Kidney tubule cell (primary cell): ENCODE measurements at places on chromosomes 2 and 18.
A peak's percentile ranks its signal among the peaks of the same experiment; 100 is the strongest.

GRCh38 chr2:102489646-102490045, 16.6 kb downstream of the SLC9A4 start:
- DNase-seq = no peak

DNA sequence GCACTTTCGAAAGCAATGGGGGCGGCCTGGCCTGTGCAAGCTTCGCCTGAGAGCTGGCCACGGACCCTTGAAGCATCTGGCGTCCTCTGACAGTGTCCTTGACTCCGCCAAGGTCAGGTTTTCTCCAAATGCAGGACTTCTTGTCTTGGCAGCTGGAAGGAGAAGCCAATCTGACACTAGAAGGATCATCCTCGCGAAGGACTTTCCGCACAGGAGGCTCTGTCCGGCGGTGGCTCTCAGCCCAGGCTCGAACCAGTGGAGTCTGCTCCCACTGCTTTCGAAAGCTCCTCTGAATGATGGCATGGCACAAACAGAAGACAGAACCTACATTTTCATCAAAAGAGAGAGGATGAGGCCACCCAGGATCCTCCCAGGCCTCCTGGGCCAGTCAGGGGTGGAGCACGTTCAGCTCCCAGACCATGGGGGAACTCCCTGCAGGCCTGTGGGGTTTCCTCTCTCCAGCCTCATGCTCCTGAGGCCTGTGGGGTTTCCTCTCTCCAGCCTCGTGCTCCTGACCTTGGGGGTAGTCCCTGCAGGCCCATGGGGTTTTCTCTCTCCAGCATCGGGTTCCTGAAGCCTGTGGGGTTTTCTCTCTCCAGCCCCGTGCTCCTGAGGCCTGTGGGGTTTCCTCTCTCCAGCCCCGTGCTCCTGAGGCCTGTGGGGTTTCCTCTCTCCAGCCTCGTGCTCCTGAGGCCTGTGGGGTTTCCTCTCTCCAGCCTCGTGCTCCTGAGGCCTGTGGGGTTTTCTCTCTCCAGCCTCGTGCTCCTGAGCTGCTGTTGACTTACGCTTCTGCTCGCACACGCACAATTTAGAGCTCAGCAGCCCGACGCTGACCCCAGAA, 396.5 kb upstream of the SALL3 start:
- no peak for DNase-seq

GRCh38 chr18:9992300-9992972, 78.6 kb downstream of the VAPA start:
- DNase-seq = no peak

GRCh38 chr2:118925476-118925875, 16.5 kb upstream of the MARCO start:
- no peak for DNase-seq

DNA sequence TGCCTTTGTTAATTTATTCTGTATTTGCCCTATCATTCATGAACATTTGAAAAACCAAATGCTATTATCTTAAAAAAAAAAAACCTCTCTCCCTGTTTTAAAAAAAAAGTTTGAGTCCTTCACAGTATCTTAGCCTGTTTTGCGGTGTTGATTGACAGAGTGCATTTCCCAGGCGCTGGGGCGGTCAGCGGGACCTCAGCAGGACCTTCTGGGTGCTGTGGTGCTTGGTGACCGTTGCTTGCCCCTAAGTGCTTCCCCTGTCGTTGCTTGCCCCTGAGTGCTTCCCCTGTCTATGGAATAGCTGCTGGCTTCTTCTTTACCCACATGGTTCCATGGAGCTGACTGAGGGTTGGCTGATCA, 12.1 kb downstream of the ATP6V1C2 start:
- DNase-seq = no peak

DNA sequence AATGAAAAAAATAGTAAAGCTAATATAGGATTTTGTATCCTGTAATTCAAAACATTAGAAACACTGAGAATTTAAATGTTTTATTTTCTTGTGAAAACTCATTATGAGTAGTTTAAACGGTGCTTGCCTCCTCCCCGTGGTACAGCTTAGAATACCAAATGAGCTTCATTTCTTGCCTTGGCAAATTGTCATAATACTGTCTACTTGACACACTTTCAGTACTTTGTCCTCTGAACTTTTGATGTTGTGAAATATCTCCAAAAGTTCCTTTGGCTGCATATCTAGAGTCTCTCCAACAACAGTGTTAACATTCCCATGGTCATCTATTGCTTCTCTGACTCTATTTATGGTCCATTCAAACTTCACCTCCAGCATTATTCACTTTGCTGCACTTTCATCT, 61.9 kb upstream of the EPB41L5 start:
- DNase-seq = no peak

DNA sequence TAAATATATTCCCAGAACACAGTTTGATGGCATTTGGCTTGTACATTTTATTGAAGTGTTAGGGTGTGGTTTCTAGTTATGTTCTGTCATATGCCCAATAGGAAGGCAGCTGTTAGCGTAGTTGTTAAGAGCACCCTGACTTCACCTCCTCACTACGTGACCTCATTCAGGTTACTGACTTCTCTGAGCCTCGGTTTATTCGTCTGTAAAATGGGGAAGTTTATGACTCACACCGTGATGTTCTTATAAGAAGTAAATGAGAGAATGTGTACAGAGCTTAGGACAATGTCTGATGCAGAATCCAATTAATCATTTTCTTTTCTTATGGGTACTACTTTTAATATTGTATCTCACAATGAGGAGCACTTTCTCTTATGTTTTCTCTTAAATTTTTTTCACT, 226.0 kb downstream of the PTPRM start:
- DNase-seq = no peak

DNA sequence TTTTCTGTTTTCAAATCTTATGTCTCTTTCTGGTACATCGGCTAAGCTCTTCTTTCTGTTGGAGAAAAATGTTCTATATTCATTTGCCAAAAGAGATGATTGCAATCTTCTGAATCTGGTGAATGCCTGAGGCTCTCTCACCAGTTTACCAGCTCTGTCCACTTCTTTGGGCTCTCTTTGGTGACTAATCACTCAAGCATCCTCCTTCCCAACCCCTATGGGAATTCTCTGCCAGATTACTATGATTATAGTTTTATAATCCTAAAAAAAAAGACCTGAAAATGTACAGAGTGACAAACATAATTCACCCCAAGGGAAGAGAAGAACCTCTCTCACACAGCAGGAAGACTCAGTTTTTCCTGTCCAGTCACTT, 187.3 kb downstream of the CAMKMT start:
- peak; percentile 62 for DNase-seq
